ENCODE measurements at places on chromosomes 11 and 22.
A peak's percentile ranks its signal among the peaks of the same experiment; 100 is the strongest.

DNA sequence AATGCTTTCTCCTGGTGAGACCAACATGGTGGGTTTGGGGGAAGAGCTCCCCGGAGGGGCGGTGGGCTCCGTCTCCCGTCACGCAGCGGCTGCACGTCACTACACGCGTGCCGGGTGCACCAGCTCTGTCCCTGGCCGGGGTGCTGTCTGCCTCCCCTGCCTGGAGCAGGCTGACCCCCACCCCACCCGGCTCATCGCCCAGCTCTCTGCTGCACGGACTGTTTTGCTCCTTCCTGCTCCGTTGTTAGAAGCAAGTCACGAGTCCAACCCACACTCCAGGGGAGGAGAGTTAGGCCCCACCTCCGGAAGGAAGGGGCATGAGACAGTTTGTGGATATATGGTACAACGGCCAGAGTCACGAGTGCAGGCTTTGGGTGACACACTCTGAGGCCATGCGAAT is 364.9 kb downstream of the BRD1 start:
- DNase-seq = no peak

DNA sequence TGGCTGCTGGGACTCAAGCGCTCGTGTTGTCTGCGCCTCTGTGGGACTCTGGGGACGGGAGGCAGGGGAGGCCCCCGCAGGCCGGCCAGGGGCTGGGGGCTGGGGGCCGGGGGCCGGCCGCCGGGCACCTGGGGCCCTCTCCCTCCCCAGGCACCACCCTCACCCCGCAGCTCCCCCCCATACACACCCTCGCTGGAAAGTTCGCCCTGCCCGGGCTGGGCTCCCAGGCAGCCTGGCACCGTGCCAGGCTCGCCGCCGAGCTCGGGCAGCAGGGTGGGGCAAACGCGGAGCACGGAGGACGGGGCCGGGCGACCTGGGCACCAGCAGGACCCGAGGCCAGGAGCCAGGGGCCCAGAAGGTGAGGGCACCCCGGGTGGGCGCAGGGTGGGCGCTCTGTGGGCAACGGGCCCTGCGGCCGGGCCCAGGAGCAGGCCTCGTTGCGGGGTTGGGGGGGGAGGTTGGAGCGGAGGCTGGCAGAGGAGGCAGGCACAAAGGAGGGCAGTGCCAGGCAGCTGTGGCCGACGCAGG is 76.7 kb upstream of the WNT7B start:
- peak; percentile 57 for DNase-seq

- no peak for DNase-seq
Measured at GRCh38 chr11:61290905-61291690, 4.0 kb downstream of the VWCE start.

DNA sequence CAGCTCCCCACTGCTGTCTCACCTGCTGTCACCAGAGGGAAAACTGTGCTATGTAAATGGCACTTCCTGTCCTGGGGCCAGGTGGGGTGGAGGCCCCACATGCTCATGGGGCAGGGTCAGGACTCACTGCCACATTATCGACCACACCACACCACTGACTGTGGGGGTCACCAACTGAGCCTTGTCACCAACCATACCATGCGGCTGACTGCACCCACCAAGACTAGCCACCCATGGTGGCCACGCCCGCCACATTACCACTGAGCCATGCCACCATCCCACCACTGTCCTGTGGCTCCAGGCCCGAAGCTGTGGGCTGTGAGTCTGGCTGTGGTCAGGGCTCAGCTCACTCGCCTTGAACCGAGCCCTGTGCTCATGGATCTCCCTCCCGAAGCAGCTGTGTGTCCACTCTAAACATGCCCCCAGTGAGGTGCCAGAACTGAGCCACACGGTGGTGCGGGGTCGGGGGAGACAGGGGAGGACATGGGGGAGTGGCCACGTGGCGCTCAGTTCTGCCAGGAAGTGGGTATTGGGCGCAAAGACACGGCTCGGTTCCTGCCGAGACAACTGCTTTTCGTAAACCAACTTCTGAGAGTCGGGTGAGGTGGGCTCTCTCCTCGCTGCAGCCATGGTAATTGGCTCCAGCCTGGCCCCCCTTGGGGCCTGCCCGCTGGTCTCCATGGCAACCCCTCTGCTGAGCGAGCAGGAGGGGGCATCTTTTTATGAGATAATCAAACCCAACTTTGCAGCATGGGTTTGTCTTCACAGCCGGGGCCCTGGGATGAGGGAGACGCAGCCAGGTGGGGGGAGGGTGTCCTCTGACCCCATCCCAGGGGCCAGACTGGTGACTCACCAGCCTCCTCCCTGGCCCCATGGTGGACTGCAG is 23.2 kb downstream of the RTN4R start:
- peak; percentile 62 for DNase-seq

GRCh38 chr11:69524991-69525411 is 43.5 kb downstream of the LINC01488 start:
- DNase-seq = no peak

DNA sequence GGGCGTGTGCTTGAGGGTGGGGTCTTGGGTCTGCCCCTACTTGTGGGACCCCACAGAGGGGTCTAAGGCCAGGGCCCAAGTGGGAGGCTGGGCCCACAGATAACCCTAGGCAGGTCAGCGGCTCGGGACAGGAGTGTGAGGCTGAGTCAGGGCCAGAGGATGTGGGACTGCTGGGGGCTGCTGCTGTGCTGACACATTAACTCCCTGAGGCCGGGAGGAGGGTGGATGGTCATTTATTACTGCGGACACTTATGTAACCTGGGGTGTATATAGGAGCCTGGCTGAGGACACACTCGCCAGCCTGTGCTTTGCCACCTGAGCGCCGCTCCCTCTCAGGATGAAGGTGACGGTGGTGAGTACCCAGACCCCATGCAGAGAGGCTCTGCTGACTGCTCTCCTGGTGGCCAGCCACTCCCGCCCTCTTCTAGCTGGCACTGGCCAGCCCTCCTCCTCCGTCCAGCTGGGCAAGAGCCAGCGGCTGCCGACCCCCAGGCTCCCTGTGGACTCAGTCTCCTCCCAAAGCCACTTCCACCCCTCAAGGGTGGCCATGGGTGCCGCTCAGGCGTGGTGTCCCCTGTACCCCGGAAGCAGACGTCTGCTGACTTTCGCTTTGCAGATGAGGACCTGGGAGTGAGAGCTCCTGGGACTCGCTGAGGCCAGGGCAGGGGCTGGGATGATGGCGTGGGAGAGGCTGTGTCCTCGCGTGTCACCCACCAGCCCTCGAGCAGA is at the start of gene MIOX:
TSS of gene MIOX (plus strand) at position 299 of the 729 bp plus-strand sequence. CDS start at position 338, 39 bp downstream.
- no peak for DNase-seq

DNA sequence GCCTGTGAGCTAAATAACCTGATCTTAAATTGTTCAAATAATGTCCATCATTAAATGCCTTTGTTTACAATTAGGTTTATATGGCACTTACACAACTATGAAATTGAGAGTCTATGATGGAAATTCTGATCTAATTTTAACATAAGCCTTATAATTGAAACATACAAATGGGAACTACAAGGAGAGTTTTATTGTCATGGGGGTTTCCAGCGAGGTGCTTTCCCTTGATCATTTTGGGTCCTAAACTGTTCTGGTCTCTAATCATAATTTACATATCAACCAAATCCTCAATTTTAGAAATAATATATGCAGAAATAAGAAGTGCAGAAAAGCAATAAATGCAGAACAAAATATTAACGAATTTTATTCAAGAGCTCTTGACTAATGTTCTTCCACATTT is 44.9 kb downstream of the RRAS2 start:
- no peak for DNase-seq

- DNase-seq = no peak
Measured at GRCh38 chr22:49561976-49562375, 265.7 kb downstream of the BRD1 start.

- DNase-seq = no peak
Measured at GRCh38 chr11:88511006-88511405, 173.5 kb upstream of the CTSC start.

GRCh38 chr11:71948314-71949027 is 19.6 kb downstream of the RNF121 start:
- DNase-seq = no peak

DNA sequence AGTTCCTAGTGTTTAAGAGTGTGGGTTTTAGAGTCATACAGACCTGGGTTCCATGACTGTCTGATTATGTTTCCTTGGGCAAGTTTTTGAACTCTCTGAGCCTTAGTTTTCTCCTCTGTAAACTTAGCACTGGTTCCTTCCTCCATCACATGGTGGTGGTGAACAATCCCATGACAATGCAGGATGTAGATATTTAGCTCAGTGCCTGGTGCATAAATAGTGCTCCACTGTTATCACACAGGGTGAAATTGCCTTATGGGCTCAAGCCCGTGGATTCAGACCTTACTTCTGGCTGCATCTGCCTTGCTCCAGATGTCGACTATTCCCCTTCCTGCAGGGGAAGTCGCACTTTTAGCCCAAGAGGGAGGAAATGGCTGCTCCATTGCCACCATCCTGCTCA is 62.7 kb downstream of the LDLRAD3 start:
- no peak for DNase-seq

DNA sequence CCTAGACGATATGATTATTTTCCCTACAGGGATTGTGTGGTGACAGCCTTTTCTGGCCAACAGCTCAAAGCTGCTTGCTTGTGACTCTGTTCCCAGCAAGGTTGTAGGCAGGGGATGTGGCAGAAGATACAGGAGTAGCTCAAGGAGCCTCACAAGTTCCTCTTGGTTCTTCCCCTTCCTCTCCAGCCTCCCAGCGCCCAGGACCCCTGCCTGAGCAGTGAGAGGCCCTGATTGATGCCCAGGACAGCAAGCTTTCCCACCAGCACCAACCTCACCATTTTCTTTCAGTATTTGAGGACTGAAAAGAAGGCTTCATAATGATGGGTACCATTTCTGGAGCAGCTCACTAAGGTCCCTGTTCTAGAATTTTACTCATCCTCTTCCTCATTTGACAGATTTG is 248.0 kb downstream of the TENM4 start:
- DNase-seq = no peak

DNA sequence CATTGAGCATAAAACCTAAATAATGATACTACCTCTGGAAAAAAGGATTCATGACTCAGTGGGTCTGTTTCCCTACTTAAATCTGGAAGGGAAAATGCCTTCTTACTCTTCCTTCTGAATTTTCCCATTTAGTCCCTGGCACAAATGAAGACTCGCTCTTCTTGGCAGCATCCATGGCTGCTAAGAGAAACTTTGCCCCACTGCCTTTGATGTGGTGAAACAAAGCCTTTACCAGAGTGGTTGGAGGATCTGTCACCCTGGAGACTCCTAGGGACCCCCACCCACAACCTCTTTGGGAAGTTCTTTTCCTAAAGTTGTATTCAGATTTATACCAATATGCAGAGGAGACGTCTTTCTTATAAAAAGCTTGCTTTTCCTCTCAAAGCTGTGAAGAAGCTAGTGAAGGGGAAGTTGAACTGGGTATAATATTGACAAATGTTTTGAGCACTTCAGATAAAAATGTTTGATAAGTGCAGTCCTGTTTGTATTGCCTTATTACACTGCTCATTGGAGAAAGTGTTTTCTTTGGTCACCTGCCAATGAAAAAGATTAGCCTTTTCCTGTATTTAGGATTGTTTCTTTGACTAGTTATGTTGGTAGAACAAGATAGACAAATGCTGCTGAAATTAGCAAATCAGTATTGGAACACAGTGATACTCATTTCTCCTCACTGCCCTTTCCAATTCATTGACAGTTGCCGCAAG is 77.3 kb downstream of the ARFGAP2 start:
- no peak for DNase-seq

DNA sequence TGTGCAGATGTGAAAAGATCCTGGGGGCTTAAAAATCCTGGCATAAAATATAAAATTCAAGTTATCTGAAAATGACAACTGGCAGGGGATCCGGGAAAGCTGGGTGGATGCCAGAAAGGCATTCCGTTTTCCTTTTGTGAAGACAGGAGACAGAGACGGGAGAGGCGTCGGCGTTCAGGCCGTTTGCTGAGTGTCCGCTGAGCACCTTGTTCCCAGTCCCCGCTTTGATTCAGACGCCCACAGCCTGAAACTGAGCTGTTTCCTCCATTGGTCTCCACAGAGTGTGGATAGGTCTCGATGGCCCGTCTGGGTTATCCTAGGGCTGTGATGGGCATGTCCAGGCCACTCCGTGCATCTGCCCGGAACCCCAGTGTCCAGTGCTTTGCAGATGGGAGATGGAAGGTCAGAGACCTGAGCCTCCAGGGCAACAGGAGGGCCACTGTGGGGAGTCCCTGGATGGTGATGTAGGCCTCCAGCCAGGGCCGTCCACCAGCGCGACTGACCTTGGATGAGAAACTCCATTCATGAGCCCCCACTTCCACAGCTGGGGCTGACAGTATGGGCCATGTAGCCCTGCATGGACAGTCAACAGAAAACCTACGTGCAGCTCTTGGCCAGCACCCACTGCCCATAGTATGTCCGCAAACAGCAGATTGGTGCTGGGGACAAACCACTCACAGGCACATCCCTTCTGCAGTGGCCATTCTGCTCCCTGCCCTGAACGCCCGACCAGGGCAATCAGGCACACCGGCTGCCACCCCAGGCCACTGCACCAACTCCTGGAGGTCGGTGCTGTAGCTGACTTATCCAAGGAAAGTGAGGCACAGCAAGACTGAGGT is 11.6 kb downstream of the MRGPRF start:
- no peak for DNase-seq

DNA sequence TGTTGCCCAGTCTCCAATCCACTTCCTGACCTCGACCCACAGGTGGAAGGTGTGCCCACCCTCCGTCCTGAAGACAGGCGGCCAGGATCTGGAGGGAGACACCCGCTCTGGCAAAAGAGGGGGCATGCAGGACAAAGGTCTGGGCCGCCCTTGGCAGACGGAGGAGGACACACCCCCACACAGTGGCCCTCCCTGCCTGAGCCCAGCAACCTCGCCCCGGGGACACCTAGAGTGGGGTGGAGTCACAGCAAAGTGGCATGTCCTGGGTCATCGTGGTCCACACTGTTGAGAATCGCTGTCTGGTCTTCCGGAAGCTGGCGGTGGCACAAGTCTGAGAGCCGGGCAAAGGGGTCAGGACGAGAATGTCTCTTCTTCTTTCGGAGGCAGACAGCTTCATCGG is 47.9 kb downstream of the IGSF9B start:
- no peak for DNase-seq

DNA sequence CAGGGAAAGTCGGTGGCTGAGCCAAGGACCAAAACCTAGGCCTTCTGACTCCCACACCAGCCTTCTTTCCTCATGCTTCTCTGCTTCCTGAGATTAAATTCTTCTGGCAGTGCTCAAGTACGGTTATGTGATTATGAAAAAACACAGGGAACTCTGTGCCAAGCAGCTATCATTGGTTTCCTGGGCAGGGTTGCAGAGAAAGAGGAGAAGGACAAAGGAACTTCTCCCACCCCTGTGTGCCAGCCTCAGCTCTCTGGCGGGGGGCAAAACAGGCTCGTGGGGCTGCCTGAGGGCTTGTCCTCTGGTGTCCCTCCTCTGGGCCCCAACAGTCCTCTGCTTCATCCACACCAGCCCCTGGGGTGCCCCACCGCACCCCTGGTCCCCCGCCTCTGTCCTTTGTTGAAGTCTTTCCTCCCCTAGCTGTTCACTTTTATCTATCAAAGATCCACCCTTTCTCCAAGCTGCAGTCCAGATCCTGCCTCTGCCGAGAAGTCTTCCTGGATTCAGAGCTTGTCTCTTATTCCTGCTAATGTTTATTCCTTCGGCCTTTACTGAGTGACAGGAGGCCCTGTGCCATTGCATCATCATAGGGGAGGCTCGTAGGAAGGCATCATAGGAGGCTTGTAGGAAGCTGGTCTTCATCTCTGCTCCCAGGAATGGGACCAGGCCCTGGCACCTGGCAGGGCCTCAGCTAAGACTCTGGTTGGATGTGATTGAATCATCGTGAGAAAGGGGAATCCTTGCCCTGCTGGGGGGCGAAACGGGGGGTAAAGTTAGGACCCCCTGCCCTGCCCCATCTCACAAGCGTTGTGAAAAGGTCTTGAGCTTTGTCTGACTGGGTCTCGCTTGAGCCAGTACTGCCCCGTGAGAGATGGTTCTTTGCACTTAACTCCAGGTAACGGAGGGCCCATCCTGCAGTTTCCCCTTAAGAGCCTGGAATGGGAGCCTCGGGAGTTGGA is 11.5 kb upstream of the FTH1 start:
- DNase-seq = no peak

- DNase-seq = no peak
Measured at GRCh38 chr11:121964591-121964990, 151.4 kb downstream of the BLID start.
